ENCODE measurements at places on chromosomes 12 and 14.

GRCh38 chr14:81535396-81536164, 1.9 kb upstream of the SEL1L start:
- no peak for DNase-seq

DNA sequence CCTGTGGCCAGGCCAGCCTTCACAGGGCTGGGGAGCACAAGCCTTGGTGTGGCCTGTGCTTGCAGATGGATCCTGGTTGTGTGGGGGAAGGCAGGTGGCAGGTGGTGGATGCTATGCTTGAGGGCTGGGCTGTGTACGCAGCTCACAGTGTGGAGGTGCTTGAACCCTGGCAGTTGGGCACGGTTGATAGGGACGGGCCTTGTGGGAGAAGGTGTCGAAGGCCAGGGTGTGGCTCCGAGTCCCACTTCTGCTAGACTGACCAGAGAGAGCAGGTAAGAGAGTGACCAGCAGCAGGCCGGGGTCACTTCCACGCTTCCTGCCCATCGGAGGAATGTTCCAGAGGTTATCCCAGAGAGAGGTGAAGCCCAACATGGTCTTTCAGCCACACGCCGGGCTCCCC, 85.5 kb downstream of the CACNA1C start:
- DNase-seq, result no peak

DNA sequence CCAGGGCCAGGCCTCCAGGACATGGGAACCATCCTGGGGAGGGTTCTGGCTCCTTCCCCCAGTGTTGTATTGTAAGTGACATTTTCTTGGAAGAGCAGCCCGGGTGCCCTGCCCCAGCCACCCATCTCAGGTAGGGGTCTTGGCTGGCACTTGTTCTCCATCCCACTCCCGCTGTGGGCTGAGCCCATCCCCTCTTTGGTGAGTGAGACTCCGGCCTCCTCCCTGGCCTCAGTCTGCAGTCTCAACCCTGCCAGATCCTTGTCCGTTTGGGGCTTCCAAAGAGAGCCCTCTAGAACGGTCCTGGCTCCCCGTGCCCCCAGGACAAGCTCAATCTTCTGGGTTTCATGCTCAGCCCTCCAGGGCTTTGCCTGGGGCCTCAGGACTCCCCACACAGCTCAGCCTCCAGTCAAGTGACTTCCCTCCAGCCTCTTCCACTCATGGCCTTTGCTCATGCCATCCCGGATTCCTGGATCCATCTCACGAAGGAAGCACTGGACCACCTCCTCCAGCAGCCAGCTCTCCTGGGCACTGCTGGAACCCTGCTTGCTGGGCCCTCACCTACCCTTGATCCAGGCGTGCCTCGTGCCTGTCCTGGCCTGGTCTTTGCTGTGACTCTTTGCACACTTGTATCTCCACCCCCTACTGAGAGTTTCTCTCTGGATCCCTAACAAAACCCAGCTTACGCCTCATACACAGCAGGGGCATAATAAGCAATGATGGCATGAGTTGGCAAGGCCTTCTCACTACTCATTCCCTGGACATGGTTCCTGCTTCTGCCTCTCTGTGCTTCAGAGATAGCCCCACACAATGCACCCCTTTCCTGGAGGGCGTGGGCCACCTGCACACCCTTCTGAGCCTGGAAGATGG, 297.4 kb upstream of the RTL1 start:
- no peak for DNase-seq

- peak; percentile 18 for DNase-seq
Observed at GRCh38 chr12:109763201-109763841, 49.7 kb downstream of the FAM222A start.

DNA sequence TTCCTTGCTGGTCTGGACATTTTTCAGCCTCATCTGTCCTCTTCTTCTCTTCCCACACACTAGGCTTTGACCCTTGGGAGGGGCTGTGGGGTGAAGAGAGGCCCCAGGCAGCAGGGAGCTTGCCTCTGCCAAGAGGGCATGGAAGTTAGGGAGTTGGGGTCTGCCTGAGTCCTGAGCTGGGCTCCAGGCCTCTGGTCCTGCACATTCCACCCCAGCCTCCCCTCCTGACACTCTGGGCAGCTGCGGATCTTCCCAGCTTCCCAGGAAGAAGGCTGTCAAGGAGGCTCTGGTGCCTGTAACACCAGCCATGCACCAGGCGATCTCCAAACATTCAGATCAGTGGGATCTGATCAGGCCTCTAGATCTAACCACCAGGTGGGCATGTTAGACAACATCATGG, 169.1 kb upstream of the PRMT8 start:
- no peak for DNase-seq

GRCh38 chr12:57369202-57369601, 61.6 kb downstream of the R3HDM2 start:
- DNase-seq, result no peak

GRCh38 chr14:81859046-81859445, 325.4 kb upstream of the SEL1L start:
- no peak for DNase-seq

- DNase-seq, result peak; percentile 90
Observed at GRCh38 chr12:104510145-104510872, 53.6 kb downstream of the CHST11 start.

DNA sequence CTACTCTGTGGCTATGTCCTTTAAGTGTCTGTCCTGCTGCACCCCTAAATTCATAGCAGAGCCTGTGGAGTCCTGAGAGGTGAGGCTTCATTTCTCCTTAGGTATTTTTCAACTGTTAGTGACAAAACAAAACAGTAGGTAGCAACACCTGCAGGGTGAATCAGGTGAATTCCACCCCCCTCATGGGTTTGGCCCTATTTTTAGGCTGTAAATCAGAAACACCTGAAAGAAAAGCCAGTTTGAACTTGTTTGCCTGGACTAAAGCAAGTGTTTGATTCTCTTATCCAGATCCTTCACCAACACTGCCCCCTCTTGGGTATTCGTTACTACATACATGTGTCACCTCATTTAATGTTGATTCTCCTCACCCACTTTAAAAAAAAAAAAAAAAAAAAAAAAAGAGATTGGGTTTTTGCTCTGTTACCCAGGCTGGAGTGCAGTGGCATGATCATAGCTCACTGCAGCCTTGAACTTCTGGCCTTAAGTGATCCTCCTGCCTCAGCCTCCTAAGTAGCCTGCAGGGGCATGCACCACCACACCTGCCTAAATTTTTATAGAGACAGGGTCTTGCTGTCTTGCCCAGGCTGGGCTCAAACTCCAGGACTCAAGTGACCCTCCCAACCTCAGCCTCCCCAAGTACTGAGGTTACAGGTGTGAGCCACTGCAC, 10.3 kb downstream of the TBPL2 start:
- peak; percentile 89 for DNase-seq

DNA sequence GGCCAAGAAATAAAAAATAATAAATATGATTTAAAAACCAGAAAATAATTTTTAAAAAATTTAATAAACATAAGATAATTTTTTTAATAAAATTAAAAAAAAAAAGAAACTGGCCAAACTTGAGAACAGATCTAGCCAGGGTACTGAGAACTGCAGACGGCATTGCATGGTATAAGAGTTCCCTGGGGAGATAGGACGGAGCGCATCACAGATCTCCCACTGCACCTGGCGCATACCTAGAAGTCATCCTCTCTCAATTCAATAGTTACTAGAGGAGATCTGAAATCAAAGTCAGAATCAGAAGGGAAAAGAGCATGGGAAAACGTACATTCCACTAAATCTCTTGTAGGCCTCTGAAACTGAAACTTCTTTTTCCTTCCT, 58.9 kb upstream of the BCL2L14 start:
- DNase-seq, result no peak

- no peak for DNase-seq
Observed at GRCh38 chr14:33646692-33647260, 304.1 kb downstream of the EGLN3 start.

DNA sequence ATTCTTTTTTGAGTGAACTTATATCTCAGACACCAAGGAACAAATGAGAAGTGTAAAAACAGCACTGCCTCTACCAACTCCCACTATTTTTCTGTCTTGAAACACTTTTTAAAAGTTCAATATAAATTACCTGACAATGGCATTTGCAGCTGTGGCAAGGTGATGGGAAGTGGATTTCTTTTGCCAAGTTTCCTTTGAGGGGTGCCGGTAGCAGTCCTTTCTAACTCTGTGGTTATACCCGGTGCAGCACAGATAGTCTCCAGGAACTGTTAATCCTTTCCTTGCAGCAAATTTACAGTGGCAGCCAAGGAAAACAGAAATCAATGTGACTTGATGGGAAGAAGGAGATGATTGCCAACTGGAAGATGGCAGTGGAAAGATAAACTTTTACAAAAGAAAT, 243.7 kb downstream of the BCAT1 start:
- no peak for DNase-seq

DNA sequence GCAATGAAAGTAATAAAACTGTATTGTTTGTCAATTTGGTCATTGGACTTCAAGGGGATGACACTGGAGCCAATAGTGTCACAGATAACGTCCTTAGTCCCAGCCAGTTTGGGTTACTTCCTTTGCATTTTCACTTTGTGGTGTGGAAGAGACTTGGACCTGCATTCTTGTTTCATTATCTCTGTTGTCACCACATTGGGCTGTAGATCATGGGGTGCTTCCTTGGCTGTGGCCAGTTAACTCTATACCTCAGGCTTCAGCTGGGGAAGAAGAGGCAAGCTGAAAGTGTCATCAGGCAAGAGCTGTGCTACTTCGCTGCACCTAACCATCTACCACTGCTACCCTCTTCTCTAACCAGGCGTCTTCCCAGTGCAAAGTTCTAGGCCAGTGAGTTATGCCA, 15.1 kb upstream of the CISTR start:
- no peak for DNase-seq

DNA sequence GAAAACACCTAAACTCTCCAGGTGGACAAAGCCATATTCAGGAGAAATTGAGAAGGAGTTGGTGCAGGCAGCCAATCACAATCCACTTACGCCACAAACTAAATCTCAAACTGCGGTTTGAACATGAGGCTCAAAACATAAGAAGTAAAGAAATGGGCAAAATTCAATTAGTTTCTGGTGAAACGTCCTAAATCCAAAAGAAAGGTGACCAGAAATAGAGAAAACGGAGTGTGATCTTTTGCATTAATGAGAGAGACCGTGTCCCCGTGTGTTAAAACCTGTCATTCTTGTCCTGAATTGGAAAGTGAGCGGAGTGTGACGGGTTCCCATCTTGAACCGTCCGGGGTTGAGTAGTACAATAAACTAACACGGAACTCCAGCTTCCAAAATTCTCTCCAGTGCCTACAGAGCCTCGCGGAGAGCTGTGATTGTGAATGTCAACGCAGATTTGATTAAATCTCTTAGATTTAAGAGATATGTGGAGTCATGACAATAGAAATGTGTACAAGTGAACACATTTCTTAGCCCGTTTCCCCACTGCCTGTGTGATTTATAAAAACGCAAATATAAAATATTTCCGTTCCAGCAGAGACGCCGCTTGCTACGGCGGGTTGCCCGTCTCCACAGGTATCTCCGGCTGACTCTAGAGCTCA, 595 bp upstream of the METAP2 start:
- peak; percentile 67 for DNase-seq

DNA sequence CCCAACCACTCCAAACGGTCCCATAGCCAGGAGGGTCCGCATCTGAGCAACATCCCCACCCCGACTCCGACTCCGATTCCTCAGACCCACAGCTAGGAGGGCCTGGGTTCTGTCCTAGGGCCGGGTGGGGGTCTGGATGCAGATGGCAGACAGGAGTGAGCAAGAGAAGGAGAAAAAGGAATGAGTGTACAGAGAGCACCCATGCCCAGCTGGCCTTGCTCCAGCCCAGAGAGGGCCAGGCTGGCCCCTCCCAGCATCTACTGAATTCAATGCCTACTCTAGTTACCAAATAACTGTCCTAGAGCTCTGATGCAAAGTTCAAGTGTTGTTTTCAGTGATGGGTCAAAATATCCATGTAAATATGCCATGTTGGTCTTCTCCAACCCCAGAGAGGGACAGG, 40.8 kb downstream of the VDR start:
- DNase-seq, result no peak

DNA sequence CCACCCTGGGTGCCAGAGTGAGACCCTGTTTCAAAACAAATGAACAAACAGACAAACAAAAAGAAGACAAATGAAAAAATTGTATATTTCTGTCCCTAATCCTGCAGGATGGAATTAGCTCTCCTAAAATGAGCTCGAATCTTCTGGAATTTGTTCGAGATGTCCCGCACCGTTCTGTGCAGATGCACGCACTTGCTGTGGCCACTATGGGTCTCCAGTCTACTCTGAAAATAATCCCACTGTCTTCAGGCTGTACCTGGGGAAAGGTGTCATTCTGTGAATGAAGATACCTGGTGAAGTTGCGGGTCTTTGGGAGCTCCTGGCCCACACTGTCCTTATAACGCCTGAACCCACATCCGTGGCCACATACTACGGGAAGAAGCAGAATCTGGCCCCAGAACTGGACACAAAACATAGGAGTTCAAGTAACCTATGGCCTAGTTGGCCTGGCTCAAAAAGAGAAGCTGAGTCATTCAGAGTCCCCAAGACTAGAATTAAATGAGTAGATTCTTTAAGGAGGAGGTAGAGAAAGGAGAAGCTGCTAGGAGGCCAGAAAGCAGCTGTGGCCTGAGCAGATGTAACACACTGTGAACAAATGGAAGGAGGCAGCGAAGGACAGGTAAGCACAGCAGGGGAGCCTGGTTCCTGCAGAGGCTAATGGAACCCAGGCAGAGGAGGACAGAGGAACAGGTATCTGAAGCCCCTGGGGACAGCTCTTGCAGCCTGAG, 108.6 kb downstream of the FOXN3 start:
- DNase-seq, result no peak

DNA sequence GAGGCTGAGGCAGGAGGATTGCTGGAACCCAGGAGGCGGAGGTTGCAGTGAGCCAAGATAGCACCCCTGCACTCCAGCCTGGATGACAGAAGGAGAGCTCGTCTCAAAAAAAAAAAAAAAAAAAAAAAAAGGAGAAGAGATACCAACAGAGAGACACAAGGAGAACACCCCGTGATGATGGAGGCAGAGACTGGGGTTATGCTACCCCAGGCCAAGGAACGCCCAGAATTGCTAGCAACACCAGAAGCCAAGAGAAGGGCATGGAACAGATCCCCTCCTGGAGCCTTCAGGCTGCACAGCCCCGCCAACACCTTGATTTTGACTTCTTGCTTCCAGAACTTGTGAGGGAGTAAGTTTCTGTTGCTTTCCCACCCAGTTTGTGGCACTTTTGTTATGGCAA, 148.0 kb upstream of the FOXN3 start:
- no peak for DNase-seq

- no peak for DNase-seq
Observed at GRCh38 chr12:77841521-77841920, 10.8 kb downstream of the NAV3 start.

DNA sequence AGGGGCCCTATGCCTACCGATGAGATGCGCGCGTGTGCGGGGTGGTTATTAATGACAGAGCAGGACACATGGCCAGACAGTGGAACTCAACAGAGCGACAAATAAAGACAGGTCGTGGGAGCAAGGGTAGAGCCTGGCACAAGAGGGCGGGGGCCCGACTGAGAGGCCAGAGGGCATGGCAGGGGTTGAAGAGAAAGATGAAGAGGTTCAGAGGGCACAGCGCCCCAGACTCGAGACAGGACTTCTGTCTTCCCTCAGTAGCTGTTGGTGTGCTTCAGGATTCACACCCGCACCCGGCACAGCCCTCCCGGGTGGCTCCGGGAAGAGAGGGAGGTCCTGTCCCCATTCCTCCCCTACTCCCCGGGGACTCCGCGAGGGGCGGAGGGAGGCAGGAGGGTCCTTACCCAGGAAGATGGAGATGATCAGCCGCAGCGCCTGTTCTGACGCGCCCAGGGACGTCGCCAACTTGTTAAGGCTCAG, 366 bp downstream of the LPCAT3 start:
- DNase-seq, result peak; percentile 52

All from hematopoietic multipotent progenitor cell treated with erythropoietin and hydrocortisone succinate and interleukin-3 and kit ligand, for 8 days (in vitro differentiated cells).